ENCODE measurements at places on chromosomes 2 and 18.

GRCh38 chr2:61793389-61793836 lies 60.4 kb downstream of the FAM161A start:
- no peak for DNase-seq

- DNase-seq: no peak
These were observed 28.7 kb downstream of the ACAA2 start for GRCh38 chr18:49784427-49785185.

DNA sequence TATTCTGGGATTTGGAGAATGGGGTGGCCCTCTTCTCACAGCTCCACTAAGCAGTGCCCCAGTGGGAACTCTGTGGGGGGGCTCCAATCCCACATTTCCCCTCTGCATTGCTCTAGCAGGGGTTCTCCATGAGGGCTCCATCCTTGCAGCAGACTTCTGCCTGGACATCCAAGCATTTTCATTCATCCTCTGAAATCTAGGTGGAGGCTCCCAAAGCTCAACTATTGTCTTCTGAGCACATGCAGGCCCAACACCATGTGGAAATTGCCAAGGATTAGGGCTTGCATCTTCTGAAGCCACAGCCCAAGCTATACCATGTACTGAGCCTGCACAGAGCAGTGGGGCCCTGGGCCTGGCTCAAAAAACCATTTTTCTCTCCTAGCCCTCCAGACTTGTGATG lies 162.4 kb upstream of the CWC22 start:
- DNase-seq: no peak

DNA sequence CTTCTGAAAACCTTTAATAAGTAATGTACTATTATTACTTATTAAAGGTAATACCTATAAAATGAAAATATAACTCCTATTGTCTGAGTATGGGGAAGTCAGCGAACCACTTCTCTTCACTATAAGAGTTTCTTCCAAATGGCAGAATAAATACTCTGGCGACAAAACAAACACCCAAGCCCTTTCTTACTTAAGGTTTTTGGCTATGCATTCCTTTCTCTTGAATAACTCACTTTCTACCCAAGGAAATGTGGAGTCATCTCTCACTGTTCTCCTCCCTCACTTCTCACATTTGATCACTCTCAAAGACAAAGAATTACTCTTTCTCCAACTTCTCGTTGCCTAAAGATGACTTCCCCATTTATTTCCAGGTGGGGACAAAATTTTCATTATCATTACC lies 816.8 kb upstream of the CRIM1 start:
- no peak for DNase-seq

- no peak for DNase-seq
These were observed 39.6 kb downstream of the REV1 start for GRCh38 chr2:99450199-99450598.

GRCh38 chr2:128452536-128453530 lies 134.2 kb upstream of the HS6ST1 start:
- no peak for DNase-seq

GRCh38 chr18:53101536-53102105 lies 761.6 kb downstream of the DCC start:
- DNase-seq: no peak

DNA sequence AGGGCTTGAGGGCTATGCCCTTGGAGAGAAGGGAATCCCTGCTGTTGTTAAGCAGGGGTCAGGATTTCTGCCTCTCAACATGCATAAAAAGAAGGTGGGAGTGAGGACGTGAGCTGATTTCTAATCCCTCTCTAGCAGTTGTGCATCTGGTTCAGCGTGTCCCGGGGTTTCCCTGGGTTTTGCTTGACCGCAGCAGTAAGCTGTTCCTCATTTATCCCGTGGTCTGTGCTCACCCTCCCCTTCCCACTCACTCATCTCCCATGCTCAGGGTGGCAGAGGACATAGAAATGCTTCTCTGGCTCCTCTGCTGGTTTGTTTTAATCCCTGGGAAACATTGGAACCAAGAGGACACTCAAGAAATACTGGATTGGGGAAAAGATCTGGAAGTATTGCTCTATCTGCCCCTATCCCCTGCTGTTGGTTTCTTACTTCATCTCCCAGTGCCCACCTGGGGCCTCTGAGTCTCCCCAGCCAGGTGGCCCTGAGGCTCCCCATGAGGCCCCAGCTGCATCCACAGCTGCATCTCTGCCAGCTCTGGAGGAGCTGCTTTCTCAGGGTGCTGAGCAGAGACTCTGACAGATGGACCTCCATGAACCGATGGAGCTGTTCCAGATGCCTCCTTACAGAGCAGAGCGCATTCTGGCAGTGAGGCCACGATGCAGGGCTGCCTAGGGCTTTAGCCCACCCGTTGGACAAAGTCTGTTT lies 36.1 kb downstream of the TET3 start:
- DNase-seq: no peak

DNA sequence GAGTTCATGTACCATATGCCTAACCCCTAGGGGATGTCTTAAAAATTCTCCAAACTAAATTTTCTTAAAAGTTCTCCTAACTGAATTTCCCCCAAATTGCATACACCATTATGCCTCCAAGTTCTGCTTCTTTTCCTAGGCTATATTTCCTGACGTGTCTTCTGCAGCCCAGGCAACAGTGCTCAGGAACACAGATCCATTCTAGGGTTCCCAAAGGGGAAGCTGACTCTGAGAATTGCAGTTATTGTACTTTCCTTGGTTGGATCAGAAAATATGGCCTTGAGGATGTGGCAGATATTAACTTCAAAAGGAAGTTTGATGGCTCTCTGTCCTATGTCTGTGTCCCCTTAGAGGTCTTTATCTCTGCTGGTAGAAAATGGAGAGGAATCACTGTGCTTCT lies 124.3 kb downstream of the TMEM17 start:
- no peak for DNase-seq

- DNase-seq: no peak
These were observed 27.2 kb downstream of the RTP5 start for GRCh38 chr2:241896746-241897201.

DNA sequence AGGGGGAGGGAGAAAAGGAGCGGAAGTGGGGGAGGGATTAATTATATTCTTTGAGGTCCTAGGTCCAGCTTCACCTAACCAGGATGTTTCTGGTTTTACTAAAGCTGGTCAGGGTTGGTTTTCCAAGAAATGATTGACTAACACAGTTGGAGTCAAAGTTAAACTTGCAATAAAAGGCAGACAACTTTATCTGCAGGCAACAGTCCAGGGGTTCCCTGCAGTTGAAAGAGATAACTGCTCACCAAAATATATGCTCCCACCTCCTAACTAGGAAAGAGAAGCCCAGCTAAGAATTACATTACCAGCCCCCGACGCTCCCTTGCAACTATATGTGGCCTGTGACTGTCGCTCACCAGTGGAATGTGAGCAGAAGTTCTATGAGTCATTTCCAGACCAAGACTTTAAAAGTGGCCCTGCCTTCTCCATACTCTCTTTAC lies 140.0 kb upstream of the PKDCC start:
- no peak for DNase-seq

- DNase-seq: no peak
These were observed 748.8 kb downstream of the NR4A2 start for GRCh38 chr2:155583674-155584195.

GRCh38 chr18:62386091-62386490 lies 61.0 kb downstream of the TNFRSF11A start:
- no peak for DNase-seq

GRCh38 chr18:36775396-36775795 lies 53.4 kb downstream of the TPGS2 start:
- DNase-seq: no peak

DNA sequence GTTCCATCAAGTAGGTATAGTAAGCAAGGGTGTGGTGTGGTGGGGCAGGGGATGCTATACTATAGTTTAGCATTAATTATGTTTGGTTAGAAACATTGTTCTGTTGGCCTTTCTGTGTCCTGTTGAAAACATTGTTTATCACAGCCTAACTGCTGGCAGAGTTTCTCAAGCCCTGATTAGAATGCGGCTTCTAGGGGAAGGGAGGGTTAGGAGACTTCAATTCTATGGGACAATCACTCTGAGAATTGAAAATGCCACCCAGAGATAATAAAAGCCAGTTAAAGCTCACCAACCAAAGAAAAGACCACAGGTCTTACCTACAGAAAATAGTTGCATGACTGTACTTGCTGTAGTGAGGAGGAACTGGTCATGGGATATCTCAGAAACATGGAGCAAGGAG lies 19.9 kb upstream of the SMCHD1 start:
- DNase-seq: no peak

DNA sequence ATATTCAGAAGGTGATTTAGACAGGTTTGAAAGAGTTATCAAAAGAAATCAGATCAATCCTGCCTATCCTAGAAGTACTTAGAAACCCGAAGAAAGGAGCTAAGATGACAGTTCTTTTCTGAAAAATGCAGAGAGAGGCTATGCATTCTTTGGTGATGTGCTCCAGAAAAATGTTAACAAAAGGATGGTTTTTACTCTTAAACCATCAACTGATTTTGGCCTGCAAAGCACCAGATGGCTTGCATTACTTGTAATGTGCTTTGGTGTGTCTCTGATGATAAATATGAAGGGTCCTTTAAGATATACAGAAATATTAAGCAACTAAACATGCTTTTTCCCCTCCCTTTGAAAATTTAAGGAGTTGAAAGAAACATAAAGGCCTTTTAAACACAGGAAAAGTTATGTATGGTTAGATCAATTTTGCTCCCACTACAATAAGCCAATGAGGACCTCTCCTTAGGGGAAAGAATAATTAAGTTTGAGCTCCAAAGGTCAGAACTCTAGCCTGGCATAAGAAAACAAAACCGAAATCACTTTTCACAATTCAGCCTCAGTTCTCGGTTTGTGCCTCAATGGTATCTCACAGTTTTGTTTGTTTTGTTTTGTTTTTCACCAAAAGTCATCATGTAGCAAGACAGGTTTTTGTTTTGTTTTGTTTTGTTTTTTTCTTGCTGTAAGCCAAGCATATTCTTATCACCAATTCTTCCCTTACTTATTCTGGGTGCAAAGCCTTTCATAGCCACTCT lies 302.4 kb upstream of the NT5C1B start:
- DNase-seq: no peak

GRCh38 chr18:24354278-24354677 lies 43.3 kb downstream of the OSBPL1A start:
- DNase-seq: no peak

DNA sequence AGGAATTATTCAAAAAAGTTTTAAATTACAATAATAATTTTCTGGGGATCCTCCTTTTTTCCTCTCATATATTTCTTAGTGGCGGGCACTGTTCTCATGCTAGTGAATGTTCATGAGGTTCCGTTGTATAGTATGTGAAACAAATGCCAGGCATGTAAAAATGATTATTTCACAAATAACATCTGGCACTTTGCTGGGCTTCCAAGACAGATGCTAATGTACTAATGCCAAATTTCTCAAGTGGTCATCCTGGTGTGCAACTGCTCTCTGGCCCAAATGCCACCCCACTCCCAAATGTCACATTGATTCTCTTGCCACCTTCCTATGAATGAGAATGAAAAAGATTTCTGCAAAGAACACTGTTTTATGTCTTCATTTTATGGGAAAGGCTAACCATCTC lies 564.0 kb upstream of the GCFC2 start:
- no peak for DNase-seq

DNA sequence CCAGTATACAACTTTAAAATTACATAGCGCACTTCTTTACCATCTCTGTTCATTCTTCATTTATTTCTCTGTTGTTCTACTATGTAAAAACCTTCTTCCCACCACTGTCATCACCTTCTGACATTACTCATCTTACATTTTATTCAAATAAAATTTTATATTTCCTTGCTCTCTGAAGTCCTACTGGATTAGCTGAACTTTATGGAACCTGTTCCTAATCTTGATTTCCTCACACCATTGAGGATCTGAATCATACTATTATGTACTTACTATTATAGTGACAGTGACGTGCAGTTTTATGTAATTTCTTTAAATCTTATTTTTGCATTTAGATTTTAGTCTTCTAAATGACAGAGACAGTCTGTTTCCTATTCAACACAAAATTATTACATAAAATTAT lies 98.3 kb downstream of the DYNAP start:
- no peak for DNase-seq

DNA sequence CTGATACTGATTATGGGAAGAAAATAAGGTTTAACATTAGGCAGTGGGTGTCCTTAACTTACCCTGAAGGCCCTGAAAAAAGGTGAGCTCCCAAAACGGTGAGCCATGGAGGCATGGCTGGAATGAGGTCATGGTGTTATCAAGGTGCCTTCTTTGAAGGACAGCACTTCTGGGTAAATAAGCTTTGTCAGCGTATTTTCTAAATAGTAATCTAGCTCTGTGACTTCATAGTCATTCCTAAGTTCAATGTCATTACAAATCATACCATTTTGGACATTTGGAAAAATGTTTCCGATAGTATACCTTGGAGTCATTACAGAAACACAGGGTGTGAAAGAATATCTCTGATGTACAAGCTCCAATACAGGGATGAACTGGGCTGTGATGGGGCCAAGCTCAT lies 35.2 kb upstream of the CNGA3 start:
- no peak for DNase-seq

DNA sequence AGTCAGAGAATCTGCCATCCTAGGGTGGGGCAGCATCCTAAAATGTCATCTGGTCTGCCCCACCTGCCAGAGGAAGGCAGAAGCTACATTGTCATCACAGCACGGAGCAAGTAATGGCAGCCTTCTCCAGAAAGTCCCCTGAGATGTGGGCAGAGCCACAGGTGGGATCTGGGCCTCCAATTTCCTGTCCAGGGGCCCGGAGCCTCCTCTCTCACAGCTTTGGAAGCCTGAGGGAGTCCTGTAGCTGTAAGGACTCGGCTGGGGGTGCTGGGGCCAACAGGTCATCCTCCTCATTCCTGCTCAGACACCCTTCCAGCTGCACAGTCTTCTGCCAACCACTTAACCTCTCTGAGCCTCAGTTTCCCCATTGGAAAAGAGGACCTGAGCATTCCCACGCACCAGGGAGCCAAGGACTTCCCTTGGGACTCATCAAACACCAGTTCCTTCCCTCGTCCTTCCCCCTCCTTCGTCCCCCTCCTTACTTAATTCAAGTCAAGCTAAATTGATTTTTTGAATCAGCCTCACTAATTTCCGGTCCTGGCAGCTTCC lies 48.6 kb upstream of the ID2 start:
- DNase-seq: no peak

DNA sequence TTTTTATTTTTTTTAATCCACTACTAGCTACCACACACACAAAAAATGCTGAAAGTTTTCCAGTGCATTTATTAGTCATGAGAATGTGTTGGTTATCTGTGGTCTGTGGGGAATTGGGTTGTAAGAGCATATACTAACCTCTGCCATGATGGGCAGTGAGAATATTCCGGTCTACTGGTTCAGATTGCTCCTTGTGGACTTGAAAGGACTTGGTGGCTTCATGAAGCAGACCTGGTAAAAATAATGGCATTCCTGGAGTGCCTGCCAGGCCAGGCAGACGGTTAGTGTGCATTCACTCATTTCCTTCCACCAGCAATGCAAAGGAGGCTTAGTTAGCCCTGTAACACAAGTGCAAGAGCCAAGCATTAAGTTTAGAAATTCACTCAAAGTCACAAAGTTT lies 150.8 kb downstream of the THSD7B start:
- DNase-seq: no peak

Measured in GDM1 (cell line).